Cardiac muscle cell (in vitro differentiated cells and primary cell): ENCODE measurements at places on chromosomes 11 and 22. TPM values are rescaled to one million over a fixed set of nuclear protein-coding genes. Genes with fewer than 3 reads are reported as not detected.

Gene OR52K1
- not detected in 2 replicates for polyA plus RNA-seq

Gene PATE4
- polyA plus RNA-seq, result not detected in 2 replicates

Gene UCP2
- 34.8 and 57.8 TPM in 2 replicates for polyA plus RNA-seq

Gene GAL
- 1.4 and 5.9 TPM in 2 replicates for polyA plus RNA-seq

Gene C22orf31
- polyA plus RNA-seq, result not detected in 2 replicates

Gene FGF3
- not detected in 2 replicates for polyA plus RNA-seq

Gene MB
- 829 and 1,030 TPM in 2 replicates for polyA plus RNA-seq

Gene FAM89B
- polyA plus RNA-seq, result 96.0 and 132 TPM in 2 replicates
